ENCODE measurements at places on chromosomes 13 and 19.

GRCh38 chr13:31978021-31978420 lies 53.6 kb upstream of the FRY start:
- DNase-seq: no peak

- DNase-seq: no peak
Measured at GRCh38 chr13:28043224-28043623, 54.7 kb upstream of the URAD start.

- no peak for DNase-seq
Measured at GRCh38 chr13:108408672-108409071, 139.2 kb downstream of the TNFSF13B start.

GRCh38 chr19:13014101-13014920 lies 19.0 kb downstream of the NFIX start:
- DNase-seq: no peak

DNA sequence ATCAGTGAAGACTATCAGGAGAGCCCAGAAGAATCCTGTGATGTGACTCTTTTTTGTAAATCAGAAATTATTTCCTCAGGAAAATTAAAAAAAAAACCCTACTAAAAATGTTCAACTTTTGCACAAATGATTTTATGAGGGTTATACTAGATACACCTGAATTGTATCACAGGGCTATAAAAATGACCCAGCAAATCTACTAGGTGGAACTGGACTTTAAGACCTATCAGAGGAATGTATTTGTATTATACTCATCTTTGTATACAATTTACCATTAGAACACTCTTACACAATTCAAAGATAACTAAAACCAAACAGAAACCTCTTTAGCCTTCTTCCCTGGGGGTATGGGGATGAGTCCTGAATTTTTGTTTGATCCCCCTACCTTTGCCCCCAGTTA lies 7.2 kb downstream of the FBXL3 start:
- no peak for DNase-seq

DNA sequence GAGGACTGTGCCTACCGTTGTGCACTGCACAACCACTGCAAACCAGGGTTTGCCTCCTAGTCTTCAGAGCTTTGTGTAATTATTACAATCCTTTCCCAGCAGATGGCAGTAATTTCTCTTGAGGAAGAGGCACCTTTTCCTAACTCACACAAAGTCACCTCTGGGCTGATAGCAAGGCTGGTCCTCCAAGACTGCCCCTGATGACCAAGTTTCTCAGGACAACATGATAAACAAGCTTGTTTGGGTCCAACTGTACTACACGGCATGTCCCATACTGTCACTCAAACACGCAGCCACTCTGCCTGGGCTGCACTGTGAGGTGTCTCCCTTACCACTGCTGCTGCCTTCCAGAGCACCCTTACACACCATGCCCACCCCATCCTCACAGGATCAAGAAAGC lies 39.3 kb downstream of the RFXAP start:
- peak; percentile 10 for DNase-seq

- no peak for DNase-seq
Measured at GRCh38 chr13:64845110-64845509, 2385.0 kb downstream of the PCDH9 start.

DNA sequence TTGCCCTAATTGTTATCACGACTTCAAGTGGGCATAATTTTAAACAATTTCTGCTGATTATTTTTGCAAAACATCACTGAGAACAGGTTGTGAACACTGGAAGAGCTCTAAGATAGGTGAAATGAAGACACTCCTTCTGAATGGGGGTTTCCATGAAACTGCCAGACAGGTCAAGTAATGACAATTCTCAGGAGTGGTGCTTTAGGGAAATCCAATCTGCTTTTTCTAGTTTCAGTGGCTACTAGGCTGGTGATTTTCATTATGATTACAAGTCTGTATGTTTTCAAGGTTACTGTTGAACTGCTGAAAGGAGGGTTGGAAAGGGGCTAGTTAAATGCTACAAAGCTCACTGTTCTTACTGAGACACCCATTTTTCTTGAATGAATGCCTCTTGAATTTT lies 1724.2 kb downstream of the PCDH9 start:
- no peak for DNase-seq

DNA sequence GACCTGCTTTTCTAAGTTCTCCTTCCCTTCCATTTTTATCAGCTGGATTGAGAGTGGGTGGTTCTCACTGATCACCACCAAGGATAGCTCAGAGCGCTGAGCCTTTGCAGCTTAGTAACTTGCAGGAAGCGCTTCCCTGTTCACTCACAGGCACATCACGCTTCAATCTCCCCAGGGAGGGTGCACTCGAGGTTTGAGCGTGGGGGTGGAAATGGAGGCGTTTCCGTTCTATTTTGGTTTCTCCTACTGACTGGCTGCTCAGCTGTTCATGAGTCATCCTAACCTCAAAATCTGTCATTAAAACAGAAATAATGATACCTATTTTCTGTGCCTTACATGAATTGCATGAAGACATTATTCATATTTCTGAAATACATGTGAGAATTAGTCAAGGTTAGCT lies 292.1 kb downstream of the SPRY2 start:
- peak; percentile 89 for DNase-seq

DNA sequence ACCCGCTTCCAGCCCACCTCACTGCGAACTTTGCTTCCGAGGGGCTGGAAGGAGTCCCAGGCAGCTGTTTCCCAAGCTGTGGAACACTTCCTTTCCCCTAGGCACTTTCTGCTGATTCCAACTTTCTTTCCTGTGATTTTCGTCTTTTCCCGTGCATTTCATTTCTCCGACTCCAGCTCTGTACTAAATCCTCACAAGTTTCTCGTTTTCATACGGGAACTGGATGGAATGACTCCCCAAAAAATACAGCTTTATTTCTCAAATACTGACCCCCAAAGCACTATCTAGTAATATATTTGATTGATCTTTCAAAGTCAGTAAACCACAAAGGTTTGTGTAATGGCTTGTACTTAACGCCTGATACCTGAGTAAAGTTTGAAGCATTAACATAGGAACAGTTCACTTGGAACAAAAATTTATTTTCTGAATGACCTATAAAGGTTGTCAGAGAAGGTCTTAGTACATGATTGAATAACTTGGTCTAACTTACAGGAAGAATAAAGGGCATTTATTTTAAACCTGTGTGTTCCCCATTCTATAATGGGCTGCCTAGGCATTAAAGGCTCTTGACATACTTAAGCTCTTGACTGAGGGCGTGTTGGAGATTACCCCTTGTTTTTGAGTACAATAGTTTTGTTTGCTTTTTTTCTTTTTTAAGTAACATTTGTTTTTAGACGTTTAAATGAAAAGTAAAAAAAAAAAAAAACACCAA lies 1.3 kb upstream of the PCDH9 start:
- no peak for DNase-seq

GRCh38 chr19:18491995-18492953 lies 29.6 kb downstream of the ELL start:
- DNase-seq: no peak

DNA sequence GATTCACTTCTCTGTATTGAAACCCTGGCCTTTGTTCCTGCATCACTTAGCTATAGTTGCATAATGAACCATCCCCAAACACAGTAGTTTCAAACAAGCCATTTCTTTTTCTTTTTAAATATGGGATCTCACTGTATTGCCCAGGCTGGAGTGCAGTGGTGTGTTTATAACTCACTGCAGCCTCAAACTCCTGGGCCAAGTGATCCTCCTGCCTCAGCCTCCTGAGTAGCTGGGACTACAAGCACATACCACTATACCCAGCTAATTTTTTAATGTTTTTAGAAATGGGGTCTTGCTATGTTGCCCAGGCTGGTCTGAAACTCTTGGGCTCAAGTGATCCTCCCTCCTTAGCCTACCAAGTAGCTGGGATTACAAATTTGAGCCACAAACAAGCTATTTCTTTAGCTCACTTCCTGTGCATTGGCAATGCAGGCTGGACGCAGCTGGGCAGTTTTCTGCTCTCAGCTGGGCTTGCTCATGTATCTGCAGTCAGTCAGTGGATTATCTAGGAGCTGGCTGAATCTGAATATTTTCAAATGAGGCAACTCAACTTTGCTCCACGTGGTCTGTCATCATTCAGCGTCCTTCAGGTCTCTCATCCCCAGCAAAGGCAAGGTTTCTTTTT lies 49.5 kb upstream of the SIN3B start:
- no peak for DNase-seq

GRCh38 chr13:65843314-65843731 lies 1386.8 kb downstream of the PCDH9 start:
- no peak for DNase-seq

DNA sequence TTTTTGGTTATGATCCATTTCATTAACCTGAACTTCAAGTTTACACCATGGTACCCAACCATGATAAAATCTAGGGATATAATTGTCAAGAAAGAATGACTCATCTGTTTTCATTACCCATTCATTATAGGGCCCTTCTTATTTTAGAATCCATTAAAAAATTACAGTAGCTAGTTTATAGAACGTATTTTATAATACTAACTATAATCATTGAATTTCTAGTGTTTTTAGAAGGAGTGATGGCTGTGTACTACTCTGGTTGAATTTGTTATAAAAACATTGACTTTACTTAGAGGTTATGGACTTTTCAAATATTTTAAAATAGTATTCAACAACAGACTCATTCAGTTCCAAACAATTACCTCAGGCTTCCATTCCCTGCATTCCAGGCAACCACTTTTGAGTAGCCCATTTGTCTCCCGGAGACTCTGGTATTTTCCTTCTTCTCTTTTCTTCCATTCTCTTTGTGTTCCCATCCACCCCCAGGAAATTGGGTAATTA lies 71.9 kb upstream of the KLF12 start:
- DNase-seq: peak; percentile 82

DNA sequence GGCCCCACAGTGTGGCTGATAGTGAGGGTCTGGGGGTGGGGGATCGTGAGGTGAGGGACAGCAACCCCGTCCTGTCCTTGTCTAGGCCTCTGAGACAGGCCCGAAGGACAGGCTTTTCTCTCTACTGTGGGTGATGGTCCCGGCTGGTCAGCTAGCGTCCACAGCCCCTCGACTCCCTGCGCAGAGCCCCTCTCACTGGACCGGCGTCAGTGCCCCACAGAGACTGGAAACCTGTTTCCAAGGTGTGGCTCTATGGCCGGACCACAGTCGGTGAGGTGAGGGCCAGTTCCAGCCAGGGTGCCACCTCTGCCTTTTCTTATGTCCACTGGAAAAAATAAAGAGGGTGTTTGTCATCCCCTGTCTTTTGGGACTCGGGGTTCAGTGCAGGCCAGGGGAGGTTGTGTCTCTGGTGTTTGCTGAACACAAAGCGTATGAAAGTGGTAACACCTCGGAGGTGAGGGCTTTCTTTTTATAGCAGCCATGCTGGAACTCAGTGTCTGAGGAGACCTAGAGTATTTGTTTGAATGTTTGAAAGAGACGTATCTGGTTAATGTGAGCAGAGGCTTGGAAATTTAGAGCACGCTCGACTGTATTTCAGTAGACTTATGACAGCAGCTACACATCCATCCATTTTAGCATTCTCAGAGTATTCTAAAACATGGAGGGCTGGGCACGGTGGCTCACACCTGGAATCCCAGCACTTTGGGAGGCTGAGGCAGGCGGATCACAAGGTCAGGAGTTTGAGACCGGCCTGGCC lies 22.8 kb downstream of the ATP11A start:
- no peak for DNase-seq

DNA sequence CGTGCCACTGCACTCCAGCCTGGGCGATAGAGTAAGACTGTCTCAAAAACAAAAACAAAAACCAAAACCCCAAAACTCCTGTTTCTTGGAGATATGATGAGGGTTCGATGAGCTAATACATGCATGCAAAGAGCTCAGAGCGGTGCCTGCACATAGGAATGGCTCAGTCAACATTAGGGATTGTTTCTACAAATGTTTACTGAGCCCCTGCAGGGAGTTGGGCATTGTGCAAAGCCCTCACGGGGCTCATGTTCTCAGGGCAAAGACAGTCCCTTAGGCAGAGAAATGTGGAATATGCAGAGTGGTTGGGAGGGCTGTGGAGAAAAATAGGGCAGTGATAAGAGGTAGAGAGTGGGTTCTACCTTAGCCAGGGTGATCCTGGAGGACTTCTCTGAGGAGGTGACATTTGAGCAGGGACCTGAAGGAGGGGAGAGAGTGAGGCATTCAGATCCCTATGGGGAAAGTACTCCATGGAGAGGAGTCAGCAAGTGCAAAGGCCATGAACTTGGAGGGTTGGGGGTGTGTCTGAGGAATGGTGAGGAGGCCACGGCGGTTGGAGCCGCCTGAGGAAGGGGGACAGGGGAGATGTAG lies 1.5 kb upstream of the EHD2 start:
- no peak for DNase-seq

GRCh38 chr19:4930664-4931063 lies 21.4 kb downstream of the UHRF1 start:
- DNase-seq: no peak

DNA sequence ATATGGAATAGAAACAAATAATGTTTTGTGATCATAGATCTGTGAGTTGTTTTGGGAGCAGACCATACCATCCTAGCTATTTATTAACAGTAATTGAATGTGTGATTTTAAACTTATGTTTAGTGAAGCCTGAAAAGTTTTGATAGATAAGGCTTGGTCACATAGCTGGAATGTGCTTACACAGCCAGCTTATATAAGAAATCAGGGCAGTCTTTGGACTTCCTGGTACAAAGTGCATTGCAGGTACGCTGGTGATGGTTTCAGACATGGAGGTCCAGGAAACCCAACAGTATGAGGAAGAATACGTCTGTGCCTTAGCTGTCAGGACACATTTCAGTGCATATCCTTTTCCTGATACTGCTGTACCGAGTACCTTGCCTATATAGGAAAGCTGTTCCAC lies 2316.2 kb upstream of the PCDH20 start:
- no peak for DNase-seq

GRCh38 chr13:39641645-39642044 lies 13.8 kb upstream of the COG6 start:
- DNase-seq: no peak

DNA sequence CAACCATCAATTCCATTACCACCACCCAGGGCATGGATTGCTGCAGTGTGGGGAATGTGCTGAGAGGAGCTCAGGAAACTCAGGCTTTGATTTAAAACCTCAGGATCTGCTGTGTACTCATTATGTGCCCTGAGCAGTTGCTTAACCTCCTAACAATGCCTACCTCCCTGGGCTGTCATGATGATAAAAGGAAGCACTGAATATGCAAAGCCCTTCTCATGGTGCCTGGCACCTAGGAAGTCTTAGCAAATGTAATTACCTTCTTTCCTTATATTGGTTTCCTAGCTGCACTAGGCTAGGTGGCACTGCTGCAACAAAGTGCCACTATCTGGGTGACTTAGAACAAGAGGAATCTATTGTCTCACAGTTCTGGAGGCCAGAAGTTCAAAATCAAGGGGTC lies 62.2 kb downstream of the KCTD12 start:
- DNase-seq: no peak

GRCh38 chr19:17843292-17843827 lies 4.4 kb downstream of the JAK3 start:
- no peak for DNase-seq

GRCh38 chr19:47032171-47032811 lies 12.7 kb downstream of the NPAS1 start:
- DNase-seq: no peak

DNA sequence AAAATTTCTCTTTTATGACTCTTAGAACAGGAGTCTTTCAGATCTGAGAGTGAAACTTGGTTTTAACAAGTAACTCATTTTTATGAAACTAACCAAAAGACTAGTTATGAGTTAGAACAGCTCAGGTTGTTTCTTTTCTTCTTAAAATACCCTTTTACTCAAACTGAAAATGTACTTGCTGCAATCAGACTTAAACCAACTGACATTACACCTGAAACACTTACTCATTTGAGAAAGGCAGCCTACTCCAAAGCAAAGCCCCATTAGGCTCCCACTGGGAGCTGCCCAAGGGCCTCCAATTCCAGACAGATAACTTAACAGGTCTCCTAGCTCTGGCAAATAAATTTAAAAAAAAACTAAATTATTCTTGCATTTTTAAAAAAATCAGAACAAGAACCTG lies 3.6 kb downstream of the FOXO1 start:
- no peak for DNase-seq

- DNase-seq: no peak
Measured at GRCh38 chr13:21016487-21016886, 44.9 kb downstream of the LATS2 start.
